Activated CD4-positive, alpha-beta T cell treated with anti-CD3 and anti-CD28 coated beads, Interleukin-2, amount 50 U/mL, for 4 hours (primary cell): ENCODE measurements at places on chromosomes 1 and 21.

DNA sequence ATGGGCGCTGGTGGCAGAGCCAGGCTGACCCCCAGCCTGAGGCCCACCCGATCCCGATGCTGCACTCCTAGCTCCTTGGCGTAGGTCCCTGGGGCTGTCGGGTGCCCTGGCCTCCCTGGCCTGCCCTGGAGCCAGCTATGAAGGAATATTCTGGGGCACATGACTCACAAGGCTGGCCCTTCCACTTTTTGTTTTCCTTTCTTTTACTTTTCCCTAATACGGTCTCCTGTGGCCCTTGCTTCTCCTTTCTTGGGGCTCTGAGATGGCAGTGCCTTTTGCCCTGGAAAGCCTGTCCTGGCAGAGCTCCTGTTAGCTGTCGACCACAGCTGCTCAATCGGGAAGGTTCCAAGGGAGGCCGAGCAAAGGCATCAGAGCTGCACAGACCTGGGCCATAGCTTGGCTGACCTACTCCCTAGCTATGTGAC lies 22.1 kb downstream of the ARHGEF10L start:
- no peak for DNase-seq

GRCh38 chr1:171296897-171297296 lies 17.1 kb upstream of the FMO4 start:
- no peak for DNase-seq

DNA sequence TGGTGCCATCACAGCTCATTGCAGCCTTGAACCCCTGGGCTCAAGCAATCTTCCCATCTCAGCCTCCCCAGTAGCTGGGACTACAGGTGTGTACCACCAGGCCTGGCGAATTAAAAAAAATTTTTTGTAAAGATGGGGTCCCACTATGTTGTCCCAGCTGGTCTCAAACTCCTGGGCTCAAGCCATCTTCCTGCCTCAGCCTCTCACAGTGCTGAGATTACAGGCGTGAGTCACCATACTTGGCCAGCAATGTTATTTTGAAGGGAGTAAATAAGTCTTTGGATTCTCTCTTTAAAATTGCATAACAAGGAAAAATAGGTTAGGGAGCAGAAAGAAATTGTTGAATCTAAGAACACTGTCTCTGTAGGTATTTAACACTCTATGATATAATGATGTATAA lies 111.3 kb downstream of the RPS6KC1 start:
- DNase-seq = no peak

DNA sequence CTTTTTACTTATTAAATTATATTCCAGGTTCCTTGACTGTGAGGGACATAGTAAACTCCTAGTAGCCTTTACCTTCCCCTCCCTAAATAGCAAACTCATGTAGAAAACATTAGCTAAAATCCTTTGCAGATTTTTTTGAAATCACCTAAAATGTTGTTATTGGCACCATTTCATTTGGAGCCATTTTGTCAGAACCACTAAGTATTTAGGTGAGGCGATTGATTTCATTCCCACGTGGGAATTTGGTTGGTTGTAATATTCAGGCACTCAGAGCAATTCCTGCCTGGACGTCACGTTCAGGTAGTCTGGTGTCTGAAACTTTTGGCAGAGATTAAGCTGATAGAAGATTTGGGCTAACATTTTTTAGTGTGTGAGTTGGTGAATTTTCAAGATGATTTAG lies 84.3 kb downstream of the CAMTA1 start:
- DNase-seq = no peak

- no peak for DNase-seq
Observed at GRCh38 chr1:98884864-98885263, 119.8 kb downstream of the PLPPR5 start.

- no peak for DNase-seq
Observed at GRCh38 chr1:100773444-100773843, 53.9 kb downstream of the VCAM1 start.

DNA sequence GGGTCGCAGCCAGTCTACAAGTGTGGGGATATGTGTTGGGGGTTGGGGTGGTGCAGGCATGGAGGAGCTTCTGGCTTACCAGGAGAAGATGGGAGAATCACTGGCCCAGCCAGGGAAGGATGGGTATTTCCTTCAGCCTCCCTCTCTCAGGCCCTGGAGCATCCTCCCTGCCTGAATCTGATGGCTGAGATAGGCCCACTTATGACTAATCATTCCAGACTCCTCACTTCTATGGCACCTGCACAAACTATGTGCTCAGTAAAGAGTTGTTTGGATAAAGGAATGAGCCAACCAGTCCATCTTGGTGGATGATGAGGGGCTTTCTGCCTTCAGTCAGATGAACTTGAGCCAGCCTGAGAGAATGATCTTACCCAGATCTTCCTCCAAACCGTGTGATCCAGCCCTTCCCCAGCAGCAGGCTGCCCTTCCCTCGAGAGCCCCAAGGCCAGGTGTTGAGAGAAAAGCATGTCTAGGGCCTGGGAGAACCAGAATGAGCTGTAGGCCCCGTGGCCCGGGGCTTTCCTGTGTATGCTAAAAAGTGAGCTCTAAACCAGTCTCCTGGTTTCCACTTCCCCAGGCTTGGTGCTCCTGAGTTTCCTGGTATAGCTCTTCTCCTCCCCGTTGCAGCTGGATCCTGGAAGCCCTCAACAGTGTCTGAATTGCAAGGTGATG lies 1.3 kb downstream of the GPA33 start:
- no peak for DNase-seq

- DNase-seq = no peak
Observed at GRCh38 chr1:99969260-99969728, 502 bp upstream of the SLC35A3 start.

GRCh38 chr1:60678802-60679201 lies 403.6 kb upstream of the NFIA start:
- DNase-seq = no peak

DNA sequence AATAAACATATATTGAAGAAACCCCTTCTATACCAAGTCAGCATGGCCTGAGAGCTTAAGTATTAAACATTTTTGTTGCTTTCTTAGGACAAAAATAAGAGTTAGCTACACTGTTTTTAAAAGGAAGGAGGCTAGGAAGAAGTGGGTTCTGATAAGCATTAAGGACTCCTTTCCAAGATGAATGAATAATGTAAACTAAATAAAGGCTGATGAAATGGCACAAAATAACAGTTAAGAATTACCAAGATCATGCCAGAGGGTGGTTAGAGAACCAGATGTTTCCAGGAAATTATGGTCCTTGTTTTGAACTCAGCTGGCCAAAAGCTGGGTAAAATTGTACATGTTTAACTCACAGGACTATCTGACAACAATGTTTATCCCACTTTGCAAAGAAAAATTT lies 114.1 kb upstream of the ETS2 start:
- no peak for DNase-seq

DNA sequence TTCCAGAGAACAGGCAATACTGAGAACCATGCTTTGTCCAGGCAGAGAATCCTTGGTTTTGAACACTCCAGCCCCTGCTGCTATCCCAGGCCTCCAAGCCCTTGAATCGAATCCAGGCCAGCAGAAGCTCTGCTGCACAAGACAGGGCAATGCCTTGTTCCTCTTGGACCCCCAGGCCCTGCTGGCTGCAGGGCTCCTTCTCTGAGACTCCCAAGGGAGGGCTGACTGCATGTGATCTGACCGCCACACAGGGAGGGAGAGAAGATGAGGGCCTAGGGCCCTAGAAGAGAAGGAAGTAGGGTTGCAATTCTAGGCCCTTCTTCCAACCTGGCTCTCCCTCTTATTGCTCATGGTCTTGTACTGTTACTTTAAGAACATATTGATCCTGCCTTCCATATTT lies 160.6 kb upstream of the EDN2 start:
- DNase-seq = no peak

DNA sequence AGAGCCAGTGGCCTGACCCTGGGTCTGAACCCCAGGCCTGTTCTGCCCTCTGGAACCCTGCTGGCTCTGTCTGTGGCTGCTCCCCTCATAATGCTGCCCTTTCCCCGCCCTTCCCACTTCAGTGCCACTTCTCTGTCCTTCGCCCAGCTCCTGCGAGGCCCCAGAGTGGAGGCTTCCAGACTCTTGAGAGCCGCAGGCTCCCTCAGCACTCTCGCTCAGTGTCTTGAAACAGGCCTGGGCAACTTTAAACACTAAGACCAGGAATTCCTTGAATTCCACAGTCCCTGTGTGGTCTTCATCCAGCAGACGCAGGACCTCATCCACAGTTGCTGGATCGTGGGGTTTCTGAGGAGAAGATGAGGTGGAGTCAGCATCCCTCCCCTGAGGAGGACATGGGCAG lies 3.5 kb downstream of the CRNN start:
- no peak for DNase-seq

DNA sequence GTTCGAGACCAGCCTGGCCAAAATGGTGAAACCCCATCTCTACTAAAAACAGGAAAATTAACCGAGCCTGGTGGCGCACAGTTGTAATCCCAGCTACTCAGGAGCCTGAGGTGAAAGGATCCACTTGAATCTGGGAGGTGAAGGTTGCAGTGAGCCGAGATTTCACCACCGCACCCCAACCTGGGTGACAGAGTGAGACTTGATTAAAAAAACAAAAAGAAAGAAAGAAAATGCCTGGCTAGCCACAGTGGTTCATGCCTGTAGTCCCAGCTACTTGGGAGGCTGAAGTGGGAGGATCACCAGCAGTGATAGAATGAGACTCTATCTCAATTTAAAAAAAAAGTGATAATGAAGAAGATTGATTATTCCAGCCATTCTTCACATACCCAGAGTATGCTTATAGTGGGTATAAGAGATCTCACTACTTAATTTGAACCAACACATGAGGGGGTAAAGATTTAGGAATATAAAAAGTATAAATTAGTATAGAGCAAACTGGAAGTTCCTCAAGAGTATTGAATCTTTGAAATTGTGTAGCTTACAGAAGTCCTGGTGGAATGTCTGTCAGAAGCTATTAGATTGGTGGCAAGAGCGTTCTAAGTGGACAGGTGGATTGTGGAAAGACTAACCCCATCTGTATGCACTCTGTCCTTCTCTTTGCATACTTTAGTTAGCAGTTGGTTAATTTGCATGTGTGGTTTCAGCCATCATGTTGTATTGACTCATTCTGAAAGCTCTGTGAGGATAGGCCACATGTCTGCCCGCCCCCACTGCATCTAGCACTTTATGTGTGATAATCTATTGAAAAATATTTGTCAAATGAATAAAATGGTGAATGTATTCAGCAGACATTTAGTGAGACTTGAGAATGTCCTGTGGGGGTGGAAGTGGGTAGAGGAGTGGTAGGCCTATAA lies 25.0 kb downstream of the RLF start:
- DNase-seq = peak; percentile 48

DNA sequence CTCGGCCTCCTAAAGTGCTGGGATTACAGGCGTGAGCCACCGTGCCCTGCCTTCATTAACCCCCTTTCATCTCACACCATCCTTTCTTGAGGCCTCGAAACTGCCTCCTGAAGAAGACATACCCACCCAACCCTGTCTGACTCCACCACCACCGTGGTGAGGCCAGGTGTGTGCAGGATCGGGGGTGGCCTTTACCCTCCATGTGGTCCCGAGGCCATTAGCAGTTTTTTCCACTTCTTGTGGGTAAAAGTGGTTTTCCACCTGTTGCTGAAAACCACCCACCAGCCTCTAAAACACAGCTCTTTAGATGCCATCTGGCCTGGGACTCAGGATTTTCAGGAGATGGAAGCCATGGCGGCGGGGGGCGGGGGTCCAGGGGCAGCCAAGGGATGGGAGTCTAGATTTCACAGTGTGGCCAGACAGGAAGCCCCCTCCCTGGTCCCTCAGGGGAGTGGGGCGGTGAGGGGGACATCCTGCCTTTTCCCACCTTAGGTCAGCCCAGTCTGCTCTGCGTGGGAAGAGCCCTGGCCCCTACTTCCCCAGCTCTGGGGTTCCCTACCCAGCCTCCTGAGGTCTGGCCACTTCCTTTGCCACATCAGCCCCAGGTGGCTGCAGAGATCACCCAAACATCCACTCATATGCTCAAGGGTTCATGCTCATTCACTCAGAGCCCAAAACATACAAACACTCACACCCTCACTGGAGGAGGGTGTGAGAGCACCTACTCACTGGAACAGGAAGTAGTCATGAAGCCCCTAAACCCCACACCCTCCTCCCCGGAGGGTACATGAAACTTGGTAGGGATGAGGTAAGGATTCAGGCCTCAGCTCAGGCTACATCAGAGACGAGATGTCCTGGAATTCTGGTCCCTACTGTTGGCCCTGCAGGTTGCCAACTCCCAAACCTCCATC lies 2.3 kb downstream of the FGR start:
- peak; percentile 65 for DNase-seq

DNA sequence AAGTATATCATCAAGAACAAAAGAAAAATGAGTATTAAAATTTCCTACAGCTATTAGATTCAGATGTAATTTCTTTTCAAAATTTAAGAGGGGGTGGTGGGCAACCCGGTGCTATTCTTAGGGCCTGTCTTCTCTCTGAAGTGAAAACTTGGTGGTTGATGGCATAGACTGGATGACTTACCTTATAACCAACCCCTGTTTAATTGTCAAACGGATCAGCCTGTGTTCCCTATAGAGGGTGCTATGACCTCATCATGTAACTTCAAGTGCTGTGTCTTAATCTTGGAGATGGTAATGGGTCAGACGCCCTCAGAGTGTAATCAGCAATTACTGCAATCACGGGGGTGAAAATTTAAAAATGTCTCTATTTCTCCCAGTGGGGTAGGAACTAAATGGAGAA lies 176.2 kb downstream of the PCP4 start:
- no peak for DNase-seq

DNA sequence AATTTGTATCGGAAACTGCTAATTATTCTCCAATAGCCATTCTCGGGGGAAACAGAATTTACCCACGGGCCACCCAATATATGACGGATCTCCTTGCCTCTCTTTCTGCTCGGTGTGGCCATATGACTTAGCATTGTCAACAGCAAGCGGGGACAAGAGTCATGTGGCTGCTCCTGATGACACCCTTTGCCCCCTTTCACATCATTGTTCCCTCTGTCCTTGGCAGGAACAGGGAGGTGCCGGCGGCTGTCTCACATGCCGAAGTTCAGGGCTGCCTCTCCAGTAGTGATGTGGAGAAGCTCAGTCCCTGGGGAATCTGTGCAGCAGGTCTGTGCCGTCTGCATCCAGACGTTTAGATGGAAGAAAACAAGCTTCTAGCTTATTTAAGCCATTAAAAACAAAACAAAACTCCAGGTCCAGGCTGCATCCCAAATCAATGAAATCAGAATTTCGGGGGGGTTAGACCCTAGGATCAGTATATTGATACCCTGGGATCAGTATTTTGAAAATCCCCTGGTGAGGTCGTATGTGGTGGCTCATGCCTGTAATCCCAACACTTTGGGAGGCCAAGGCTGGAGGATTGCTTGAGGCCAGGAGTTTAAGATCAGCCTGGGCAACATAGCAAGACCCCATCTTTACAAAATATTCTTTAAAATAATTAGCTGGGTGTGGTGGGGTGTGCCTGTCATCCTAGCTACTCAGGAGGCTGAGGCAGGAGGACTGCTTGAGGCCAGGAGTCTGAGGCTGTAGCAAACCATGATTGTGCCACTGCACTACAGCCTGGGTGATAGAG lies 10.8 kb downstream of the MYOM3 start:
- DNase-seq = no peak

DNA sequence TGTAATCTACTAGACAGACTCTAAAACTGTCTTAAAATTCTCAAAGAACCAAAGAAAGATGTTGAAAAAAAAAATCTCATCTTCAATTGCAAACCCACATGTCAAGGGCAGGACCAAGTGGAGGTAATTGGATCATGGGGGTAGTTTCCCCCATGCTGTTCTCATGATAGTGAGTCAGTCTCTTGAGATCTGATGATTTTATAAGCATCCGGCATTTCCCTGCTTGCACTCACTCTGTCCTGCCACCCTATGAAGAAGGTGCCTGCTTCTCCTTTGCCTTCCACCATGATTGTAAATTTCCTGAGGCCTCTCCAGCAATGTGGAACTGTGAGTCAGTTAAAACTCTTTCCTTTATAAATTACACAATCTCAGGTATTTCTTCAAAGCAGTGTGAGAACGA lies 257.0 kb downstream of the HHIPL2 start:
- no peak for DNase-seq
